Pancreas (tissue), 10 donors: ENCODE measurements at places on chromosomes 1 and 21.
A peak's percentile ranks its signal among the peaks of the same experiment; 100 is the strongest.

DNA sequence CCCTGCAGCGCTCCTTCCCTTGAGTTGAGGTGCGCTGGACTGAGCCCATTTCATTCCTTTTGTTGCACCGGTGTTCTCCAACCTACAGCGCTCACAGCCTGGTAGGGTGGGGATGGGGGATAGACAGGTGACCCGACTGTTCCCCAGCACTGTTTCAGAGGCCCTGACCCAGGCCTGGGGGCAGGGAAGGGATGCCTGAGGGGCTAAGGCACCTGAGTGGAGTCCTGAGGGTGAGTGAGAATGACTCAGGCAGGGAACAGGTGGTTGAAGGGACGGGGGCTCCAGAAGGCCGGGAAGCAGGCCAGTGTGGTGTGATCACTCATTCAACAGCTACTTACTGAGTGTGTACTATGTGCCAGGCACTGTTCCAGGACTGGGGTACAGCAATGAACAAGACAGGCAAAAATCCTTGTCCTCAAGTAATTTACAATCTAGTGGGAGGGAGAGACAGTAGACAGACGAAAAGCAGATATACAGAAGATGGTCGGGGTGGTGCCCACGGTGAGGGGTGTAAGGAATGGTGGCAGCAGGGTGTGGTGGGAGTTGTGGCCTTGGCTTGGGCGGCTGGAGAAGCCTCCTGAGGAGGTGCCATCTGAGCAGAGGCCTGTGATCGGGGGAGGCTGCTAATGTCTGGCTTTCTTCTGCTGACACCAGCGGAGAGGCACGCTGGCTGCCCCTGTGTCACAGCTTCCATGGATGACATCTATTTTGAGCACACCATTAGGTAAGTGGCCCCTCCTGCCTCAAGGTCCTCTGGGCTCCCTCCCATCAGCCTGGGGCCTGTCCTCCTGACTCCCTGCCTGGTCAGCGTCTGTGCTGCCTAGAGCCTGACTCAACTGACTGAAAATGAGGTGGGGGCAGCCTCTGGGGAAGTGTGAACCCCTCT lies 37.4 kb downstream of the ACOT11 start:
- peak; percentile 35 for DNase-seq

- DNase-seq: no peak
Measured at GRCh38 chr21:31235671-31236450, 108.2 kb downstream of the TIAM1 start.

DNA sequence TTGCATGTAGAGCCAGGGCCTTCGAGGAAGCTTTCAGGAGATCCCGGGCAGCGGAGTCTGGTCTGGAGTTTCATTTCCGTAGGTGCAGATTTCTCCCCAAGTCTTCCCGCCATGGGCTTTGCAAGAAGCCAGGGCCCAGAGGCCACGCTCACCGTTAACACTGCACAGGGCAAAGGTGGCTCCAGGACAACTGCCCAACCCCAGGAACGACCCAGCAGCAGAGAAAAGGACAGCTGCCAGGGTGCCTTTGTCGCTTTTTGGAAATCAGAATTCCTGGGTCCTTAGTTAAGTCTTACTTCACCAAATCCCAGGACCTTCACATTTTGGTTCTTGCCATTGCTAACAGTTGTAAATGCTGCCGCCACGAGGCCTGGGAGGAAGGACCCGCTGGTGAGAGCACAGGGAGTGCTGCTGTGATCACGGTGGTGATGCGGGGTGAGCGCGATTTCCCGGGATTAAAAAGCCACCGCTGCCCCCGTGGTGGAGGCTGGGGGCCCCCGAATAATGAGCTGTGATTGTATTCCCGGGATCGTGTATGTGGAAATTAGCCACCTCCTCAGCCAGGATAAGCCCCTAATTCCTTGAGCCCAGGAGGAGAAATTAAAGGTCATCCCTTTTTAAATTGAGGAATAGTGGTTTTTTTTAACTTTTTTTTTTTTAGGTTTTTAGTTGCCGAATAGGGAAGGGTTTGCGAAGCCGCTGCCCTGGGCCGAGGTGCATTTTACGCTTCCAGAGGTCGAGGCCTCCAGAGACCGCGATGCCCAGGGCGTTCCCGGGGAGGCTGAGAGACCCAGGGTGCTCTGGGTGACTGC lies 8.2 kb downstream of the SIM2 start:
- no peak for DNase-seq

DNA sequence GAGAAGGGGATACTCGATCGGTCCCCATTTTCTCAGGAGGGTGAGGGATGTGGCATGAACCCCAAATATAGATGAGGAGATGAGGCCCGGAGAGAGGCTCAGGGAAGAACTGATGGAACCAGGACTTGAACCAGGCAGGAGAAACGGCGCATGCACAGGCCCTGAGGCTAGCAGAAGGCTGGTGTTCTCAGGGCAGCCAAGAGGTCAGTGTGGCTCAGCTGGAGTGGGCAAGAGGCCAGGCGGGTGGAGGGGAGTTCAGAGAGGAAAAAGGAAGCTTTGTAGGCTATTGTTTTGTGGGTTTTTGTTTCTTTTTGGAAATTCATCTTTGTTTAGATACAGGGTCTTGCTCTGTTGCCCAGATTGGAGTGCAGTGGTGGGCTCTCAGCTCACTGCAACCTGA lies 122.0 kb downstream of the LACTBL1 start:
- no peak for DNase-seq
